ENCODE measurements at places on chromosomes 13 and 19.

DNA sequence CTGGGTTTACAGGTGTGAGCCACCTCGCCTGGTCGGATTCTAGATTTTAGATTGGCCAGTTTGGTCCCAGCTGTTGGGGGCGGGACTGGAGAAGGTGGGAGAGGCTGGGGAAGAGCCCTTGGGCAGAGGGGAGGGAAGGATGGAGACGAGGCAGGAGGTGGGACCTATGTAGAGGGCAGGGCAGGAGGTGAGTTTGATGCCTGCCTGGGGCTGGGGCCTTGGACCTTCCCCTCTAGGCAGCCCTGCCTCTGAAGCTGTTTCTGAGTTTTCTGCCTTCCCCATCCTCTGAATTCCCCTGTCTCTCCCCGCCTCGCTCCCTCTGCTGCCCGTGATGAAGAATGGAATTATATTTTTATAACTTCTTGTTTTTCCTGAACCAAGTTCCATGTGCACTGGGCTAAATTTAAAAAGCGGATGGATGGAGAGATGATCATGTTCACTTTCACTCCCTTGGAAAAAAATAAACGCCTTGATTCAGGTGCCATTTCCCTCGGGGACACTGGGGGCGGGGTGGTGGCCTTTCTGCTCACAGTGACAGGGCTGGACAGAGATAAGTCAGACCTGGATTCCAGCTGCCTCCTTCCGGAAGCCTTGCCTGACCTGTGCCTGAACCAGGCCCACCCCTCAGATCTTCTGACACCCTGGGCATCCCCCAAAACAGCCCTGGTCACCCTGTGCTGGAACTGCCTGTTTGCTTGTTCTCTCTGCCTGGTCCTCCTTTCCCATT is 16.5 kb upstream of the TNFAIP8L1 start:
- no peak for DNase-seq

GRCh38 chr13:64371045-64371444 is 2859.1 kb downstream of the PCDH9 start:
- no peak for DNase-seq

DNA sequence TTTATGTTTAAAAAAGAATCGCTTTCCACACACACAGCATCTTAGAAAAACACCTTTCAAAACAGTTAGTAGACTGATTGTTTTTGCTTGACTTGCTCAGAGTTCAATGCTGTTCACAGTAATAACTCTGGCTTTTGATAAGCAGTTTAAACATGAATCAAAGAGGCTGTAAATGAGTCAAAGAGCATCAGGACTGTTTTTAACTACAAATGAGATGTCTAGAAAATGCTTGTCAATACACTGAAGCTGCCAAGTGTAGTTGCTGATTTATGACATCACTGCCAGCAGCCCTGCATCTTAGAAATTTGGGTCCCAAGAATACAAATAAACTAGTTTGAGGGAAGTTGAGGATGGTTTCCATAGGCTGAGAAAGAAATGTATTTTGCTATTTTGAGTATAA is 2057.1 kb upstream of the PCDH20 start:
- no peak for DNase-seq

- DNase-seq = no peak
These were observed 1.1 kb downstream of the CYP2S1 start for GRCh38 chr19:41194157-41194552.

GRCh38 chr13:19185086-19185864 is 3.7 kb upstream of the TUBA3C start:
- no peak for DNase-seq

DNA sequence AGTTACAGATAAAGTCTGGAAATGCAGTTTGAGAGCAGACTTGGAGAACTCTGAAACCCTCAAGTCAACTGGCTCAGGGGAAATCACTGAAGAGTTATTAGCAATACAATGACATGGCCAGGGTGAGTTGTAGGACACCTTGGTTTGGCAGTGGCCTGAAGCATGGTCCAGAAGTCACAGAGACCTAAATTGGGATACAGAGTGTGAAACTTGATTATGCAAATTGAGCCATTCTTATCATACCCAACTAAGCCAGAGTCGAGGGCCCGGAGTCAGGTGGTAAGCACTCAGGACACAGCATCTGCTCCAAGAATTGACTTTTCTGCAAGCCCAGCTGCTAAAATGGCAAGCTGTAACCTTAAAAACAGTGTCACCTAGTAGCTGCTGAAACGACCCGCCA is 224.5 kb downstream of the DCLK1 start:
- no peak for DNase-seq

GRCh38 chr13:29845440-29846056 is 4.9 kb downstream of the UBL3 start:
- no peak for DNase-seq

GRCh38 chr19:43606569-43607229 is 5.2 kb upstream of the SRRM5 start:
- no peak for DNase-seq

GRCh38 chr19:9936326-9937000 is at the start of gene OLFM2:
Gene OLFM2 (minus strand): TSS chr19:9936515. CDS start chr19:9936366, 149 bp downstream.
- no peak for DNase-seq

DNA sequence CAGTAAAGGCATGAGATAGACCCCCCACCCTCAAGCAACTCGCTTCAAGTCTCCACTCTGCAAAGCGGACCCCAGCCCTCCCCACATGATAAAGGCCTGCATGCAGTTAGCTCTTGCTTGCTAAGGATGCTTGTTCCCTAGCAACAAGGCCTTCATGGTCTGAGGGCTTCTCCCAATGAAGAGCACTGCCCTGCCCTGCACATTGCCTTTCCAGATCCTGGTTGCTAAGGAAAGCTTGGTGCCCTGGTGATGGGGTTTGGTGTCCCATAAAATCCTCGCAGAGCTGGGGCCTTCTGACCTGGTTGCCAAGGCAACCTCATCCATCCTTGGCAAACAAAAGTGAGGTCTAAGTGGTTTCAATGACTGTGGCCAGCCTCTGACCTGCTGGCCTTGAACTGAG is 6.0 kb downstream of the DBP start:
- no peak for DNase-seq

GRCh38 chr19:44807652-44808462 is 1.0 kb upstream of the BCAM start:
- DNase-seq = no peak

DNA sequence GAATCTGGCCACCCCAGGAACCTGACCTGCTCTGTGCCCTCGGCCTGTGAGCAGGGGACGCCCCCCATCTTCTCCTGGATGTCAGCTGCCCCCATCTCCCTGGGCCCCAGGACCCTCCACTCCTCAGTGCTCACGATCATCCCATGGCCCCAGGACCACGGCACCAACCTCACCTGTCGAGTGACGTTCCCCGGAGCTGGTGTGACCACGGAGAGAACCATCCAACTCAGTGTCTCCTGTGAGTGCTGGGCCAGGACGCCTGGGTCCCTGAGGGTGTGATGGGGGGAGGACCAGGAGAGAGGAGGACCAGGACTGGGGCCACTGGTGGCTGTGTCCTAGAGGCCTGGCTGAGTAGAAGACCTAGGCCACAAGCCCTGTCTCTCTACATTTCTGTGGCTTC is 13.0 kb upstream of the CD33 start:
- no peak for DNase-seq

GRCh38 chr13:76600081-76600480 is 286.1 kb downstream of the KCTD12 start:
- no peak for DNase-seq

- DNase-seq = no peak
These were observed 64.7 kb upstream of the STARD13 start for GRCh38 chr13:33349986-33350826.

- DNase-seq = no peak
These were observed 71.2 kb upstream of the GTF3A start for GRCh38 chr13:27353166-27353583.

DNA sequence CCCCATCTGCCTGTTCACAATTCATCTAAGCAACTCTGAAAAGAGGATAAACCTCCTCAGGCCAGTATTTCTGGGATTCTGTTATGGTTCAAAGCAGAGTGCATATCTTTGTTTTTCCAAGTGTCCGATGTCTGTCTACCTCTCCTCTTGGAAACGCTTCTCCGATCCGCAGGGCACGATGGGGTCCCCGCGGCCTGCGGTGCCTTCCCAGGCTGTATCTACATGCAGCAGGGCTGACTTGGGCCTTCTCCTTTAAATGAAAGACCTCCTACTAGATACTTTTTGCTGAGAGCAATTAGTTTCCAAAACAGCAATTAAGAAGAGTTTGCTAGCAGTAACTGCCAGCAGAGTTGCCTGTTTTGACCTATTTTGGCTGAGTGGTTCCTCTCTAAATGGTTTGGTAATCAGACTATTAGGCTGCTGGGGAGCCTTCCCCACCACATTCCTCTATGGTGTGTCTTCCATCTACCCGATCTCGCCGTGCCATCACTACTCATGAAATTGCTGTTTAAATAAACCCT is 23.5 kb downstream of the COL4A2 start:
- no peak for DNase-seq
